ENCODE measurements at places on chromosomes 2 and 18. TPM values are rescaled to one million over a fixed set of nuclear protein-coding genes. Genes with fewer than 3 reads are reported as not detected.

Gene CCDC74A
- 4.9 TPM for total RNA-seq

Gene PLGLB1
- 2.7 TPM for total RNA-seq

Gene MEMO1
- 35.7 TPM for total RNA-seq

Gene DTNB
- total RNA-seq = 32.9 TPM

Gene KCNE4
- total RNA-seq = 1.2 TPM

Gene ADRA2B
- total RNA-seq = 0.32 TPM

Gene SIX2
- 0.38 TPM for total RNA-seq

Gene GAL3ST2
- not detected for total RNA-seq

Gene TYW5
- total RNA-seq = 5.8 TPM

Gene ABCG8
- total RNA-seq = not detected

Gene GAREM1
- total RNA-seq = 10.3 TPM

Gene RAB27B
- total RNA-seq = 20.1 TPM

Gene SF3B6
- 65.5 TPM for total RNA-seq

Gene C18orf32
- total RNA-seq = 60.6 TPM

Gene LONRF2
- 2.1 TPM for total RNA-seq

Gene CD8B
- 1.5 TPM for total RNA-seq

Gene NLRC4
- 24.4 TPM for total RNA-seq

Gene LGALSL
- total RNA-seq = 30.8 TPM

Gene RIT2
- not detected for total RNA-seq

Gene ICOS
- total RNA-seq = 3.0 TPM

Gene GPR45
- not detected for total RNA-seq

Gene SUCLG1
- 58.9 TPM for total RNA-seq

Gene MLPH
- total RNA-seq = 394 TPM

Gene ZNF521
- 12.7 TPM for total RNA-seq

Gene LBH
- 137 TPM for total RNA-seq

Gene TMEM198
- 1.4 TPM for total RNA-seq

Gene OTOS
- total RNA-seq = not detected

Gene MEP1B
- total RNA-seq = not detected

Gene SERPINB13
- total RNA-seq = not detected

Gene LYPD6
- total RNA-seq = 0.47 TPM

Gene FAP
- 3.4 TPM for total RNA-seq

Gene SGPP2
- 23.9 TPM for total RNA-seq
